ENCODE measurements at places on chromosomes 16 and 17.
A peak's percentile ranks its signal among the peaks of the same experiment; 100 is the strongest.

GRCh38 chr16:17723531-17724134, 252.9 kb upstream of the XYLT1 start:
- DNase-seq: no peak

DNA sequence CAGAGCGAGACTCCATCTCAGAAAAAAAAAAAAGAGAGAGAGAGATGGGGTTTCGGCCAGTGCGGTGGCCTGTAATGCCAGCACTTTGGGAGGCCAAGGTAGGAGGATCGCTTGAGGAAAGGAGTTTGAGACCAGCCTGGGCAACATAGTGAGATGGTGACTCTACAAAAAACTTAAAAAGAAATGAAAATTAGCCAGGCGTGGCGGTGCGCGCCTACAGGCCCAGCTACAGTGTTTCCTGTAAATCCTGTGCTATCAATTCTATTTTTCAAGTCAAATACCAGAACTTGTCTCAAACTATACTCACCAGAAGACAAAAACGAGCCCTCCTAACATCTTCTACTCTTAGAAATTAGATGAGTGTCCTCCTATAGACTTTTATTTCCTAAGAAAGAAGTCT, 19.3 kb downstream of the UBE2O start:
- no peak for DNase-seq

- DNase-seq: peak; percentile 58
These were observed 45.7 kb downstream of the CMTM4 start for GRCh38 chr16:66650707-66651473.

DNA sequence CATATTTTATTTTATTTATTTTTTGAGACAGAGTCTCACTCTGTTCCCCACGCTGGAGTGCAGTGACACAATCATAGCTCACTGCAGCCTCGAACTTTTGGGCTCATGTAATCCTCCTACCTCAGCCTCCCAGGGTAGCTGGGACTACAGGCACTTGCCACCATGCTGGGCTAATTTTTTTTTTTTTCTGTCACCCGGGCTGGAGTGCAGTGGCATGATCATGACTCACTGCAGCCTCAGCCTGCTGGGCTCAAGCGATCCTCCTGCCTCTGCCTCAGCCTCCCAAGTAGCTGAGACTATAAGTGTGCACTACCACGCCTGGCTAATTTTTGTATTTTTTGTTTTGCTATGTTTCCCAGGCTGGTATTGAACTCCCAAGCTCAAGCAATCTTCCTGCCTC, 17.1 kb downstream of the UNC45B start:
- no peak for DNase-seq

- DNase-seq: no peak
These were observed 33.5 kb downstream of the CEP95 start for GRCh38 chr17:64540118-64540776.

DNA sequence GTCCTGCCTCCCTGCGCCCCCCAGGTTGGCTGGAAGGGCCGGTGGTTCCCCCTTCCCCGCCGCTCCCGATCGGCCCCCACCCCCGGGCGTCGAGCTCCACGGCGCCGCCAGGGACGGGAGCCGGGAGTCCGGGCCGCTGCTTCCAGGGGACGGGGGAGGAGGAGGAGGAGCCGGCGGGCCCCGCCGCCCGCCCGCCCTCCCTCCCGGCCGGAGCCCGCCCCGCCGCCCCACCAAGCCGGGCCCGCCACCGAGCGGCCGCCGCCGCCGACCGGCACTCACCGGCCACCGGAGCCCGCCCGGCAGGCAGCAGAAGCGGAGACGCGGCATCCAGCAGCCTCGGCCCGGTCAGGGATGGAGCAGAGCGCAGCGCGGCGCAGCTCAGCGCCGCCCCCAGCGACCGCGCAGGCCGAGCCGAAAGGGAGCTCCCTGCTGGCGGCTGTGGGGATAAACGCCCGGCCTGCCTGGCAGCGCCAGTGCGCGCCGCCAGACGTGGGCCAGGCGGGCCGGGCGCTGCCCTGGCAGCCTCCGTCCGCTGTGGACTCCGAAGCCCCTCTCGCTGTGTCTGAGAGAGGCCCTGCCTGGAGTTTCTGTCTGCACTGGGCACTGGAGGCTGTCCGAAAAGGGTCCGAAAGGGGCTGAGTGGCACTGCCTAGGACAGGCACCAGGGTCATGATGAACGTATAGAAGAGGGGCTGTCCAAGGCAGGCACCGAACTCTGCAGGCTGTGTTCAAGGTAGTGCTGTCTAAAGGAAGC, at the start of gene MYO18A:
Gene MYO18A (minus strand): TSS at position 365 of the 754 bp plus-strand sequence. CDS start 13,458 bp downstream, outside the sequence.
- DNase-seq: peak; percentile 65

DNA sequence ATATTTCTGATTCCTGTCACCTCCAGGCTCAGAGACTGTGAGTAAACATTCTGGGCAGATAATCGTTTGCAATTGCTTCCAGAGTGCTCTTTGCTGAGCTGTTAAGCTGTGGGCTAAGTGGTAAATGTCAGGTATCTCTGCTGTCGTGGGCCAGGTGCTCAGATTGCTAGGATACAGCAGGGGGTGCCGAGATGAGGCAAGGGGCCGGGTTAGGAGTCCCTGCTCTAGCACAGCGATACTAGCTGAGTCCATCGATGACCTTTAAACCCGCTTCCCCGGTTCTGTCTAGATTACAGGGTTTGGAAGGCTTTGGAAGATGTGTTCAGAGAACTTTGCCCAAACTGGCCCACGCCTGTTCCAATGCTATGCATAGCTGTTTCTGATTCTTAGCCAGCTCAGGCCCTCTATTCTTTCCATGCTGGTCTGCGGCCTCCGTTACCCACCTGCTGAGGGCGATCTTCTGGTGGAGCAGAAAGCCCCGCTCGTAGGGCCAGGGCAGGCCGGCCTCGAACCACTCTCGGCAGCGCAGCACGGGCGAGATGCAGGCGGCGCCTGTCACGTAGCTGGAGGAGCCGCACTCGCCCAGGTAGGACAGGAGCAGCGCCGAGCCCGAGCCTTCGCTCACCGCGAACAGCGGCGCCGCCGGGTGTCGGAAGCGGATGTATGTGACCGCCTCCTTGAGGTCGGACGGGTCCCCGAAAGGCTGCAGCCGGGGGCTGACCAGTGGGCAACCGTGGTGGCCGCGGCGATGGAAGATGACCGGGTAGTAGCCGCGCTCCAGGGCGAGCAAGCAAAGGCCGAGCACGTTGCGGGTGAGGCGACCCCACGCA, 979 bp downstream of the ABHD15 start:
- no peak for DNase-seq

GRCh38 chr16:55078699-55079410, 148.2 kb downstream of the IRX5 start:
- no peak for DNase-seq

Measured in activated CD4-positive, alpha-beta T cell treated with anti-CD3 and anti-CD28 coated beads for 1 hour (primary cell).